Aorta (tissue), 5 donors: ENCODE measurements at places on chromosomes 5 and 9. TPM values are rescaled to one million over a fixed set of nuclear protein-coding genes. Genes with fewer than 3 reads are reported as not detected.
A peak's percentile ranks its signal among the peaks of the same experiment; 100 is the strongest.

GRCh38 chr5:41365369-41365768, 145.0 kb downstream of the PLCXD3 start:
- no peak for DNase-seq

GRCh38 chr9:123127512-123128075, 94.1 kb downstream of the GPR21 start:
- DNase-seq = no peak

- no peak for DNase-seq
These were observed 177.5 kb downstream of the AOPEP start for GRCh38 chr9:94903961-94904421.

DNA sequence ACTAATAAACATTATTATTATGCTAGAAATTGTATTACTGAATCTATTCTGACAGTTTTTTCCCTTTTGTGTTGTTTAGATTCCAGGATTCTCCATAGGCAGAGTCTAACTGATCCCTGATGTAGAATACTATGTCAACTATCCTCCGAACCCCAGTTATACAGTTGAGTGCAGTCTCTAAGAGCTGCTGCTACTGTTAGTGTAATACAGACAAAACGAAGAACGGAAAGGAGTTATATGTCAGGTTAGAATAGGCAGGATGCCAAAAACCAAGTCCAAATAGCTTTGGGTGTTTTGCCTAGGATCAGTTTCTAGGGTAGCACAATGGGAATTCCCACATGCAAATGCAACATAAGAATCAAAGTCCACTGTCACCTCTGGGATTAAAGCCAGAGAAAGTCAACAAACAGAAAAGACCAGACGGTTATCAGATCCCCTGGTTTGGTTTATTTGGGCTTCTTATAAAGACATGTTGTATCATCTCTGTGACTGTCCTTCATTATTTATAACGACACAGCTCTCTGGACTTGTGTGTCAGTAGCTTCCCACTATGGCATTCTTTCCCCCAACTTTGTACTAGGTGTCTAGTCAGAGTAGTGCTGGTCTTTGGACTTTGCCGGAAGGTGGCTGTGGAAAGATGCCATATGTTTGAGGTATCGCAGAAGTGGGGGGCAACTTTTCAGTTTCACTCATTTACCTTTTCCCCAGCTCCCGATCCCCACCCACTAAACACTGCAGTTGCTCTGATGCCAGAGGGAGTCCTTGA, 14.9 kb upstream of the TMEM38B start:
- no peak for DNase-seq

GRCh38 chr9:96883922-96884321, 29.6 kb upstream of the ZNF782 start:
- no peak for DNase-seq

- DNase-seq = no peak
These were observed 186.2 kb downstream of the FANCC start for GRCh38 chr9:95131023-95131943.

- DNase-seq = no peak
These were observed 167.3 kb downstream of the PJA2 start for GRCh38 chr5:109242518-109242917.

DNA sequence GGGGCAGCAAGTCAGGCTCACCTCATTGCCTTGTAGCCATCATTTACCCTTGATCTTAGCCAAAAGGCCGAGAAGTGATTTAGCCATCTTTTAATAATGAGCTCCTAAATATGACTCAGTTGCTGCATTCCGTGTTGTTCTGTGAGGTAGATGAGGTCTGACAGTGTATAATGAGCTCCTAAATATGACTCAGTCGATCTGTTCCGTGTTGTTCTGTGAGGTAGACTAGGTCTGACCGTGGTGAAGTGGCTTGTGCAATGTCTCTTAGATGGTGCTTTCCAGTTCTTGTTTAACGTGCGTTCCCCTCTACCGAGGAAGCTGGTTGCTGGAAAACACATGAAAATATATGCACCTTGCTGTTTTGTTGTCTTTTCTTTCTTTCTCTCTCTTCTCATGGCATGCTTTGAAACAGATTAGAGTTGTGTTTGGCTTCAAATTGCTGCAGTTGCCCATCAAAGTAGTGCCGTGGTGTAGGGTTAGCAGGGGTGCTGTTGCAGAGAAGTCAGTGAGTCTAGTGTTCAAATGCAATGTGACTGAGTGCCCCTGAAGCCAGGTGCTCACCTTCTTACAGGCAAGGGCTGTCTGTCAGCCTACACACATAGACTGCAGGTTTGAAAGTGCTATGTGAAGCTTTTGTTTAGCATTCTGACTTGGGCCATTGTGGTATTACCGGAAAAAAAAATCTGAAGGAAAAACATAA, 118.6 kb downstream of the KDM4C start:
- no peak for DNase-seq

- DNase-seq = peak; percentile 9
These were observed 74.5 kb downstream of the MVB12B start for GRCh38 chr9:126401107-126401506.

- no peak for DNase-seq
These were observed 13.9 kb downstream of the IFNA1 start for GRCh38 chr9:21454149-21454548.

GRCh38 chr5:79002374-79002773, 17.3 kb upstream of the ARSB start:
- DNase-seq = no peak

The EIF4E1B gene
- not detected for total RNA-seq

The IFNA13 gene
- total RNA-seq = not detected

The C9orf43 gene
- total RNA-seq = not detected

The IL7R gene
- total RNA-seq = 6.8 TPM
